ENCODE measurements at places on chromosomes 11 and 22.
A peak's percentile ranks its signal among the peaks of the same experiment; 100 is the strongest.

GRCh38 chr11:96391698-96392307 is 2.0 kb downstream of the JRKL start:
- no peak for DNase-seq
- H3K27ac ChIP-seq: no peak overlapping the region
- no peak overlapping the region for H3K4me3 ChIP-seq
- no peaks in the 10 kb centered on the region for H3K27me3 ChIP-seq

- no peak for DNase-seq
- no peaks in the 10 kb centered on the region for H3K36me3 ChIP-seq
- no peak overlapping the region for H3K27ac ChIP-seq
These were observed 6.2 kb downstream of the ZDHHC8 start for GRCh38 chr22:20137671-20138416.

- H3K4me1 ChIP-seq: no peaks in the 10 kb centered on the region
- DNase-seq: no peak
- no peak overlapping the region for H3K27ac ChIP-seq
- H3K27me3 ChIP-seq: no peaks in the 10 kb centered on the region
These were observed 9.1 kb upstream of the MN1 start for GRCh38 chr22:27810609-27811151.

GRCh38 chr11:133832991-133833897 is 12.1 kb downstream of the SPATA19 start:
- H3K27me3 ChIP-seq: peaks cover 14% of the 10 kb centered on the region
- H3K4me3 ChIP-seq: no peak overlapping the region
- H3K27ac ChIP-seq: no peak overlapping the region
- H3K36me3 ChIP-seq: no peaks in the 10 kb centered on the region
- no peak for DNase-seq
- H3K4me1 ChIP-seq: no peaks in the 10 kb centered on the region

DNA sequence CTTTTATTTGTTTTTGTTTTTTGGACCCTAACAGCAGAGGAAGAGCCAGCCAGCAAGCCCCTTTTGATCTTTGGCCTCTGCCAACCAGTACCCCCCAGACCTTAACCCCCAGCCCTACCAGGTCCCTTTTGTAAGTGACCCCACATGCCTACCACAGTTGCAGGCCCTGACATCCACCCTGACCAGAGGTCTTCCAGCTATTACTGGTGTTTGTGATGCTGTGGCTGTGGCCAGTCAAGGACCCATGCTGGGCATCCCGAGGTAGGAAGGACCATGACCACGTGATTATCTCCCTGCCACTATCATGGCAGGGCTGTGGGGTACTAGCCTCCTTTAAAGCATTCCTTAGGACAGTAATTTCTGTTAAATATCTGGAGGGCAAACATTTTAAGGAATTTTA is 9.0 kb downstream of the MED15 start:
- H3K36me3 ChIP-seq: peaks cover 70% of the 10 kb centered on the region
- peak overlapping the region; percentile 98 for H3K27ac ChIP-seq
- peaks cover 50% of the 10 kb centered on the region for H3K4me1 ChIP-seq
- no peak for DNase-seq
- no peaks in the 10 kb centered on the region for H3K27me3 ChIP-seq
- H3K4me3 ChIP-seq: no peak overlapping the region

DNA sequence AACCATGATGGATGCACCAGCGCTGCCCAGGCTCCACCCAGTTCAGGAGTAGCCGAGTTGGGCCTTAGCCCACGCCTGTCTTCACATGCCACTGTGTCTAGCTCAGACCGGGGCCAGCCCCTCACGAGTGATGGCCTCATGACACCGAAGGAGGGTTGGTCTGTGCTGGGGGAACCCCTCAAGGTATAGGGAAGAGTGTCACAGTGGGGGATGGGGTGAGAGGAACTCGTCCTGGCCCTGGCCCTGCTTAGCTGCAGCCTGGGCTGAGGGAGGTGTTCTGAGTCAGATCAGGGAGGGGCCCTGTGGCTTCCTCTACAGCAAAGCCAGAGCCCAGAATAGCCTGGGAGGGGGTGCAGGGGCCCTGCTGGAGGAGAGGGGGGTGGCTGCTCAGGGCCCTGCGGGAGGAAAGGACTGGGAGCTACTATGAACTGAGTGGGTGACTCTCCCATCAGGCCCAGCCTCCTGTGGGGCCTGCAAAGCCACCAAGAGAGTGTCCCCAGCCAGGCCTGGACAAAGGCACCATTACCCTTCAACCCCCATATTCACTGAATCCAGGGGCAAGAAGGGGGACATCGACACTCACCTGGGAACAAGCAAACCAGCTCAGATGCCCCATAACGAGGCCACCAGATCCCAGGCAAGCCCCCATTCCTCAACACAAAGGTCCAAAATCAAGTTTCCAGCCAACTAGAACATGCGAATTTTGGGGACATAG is 41.2 kb downstream of the IGLL5 start:
- no peaks in the 10 kb centered on the region for H3K27me3 ChIP-seq
- H3K4me1 ChIP-seq: peaks cover 3% of the 10 kb centered on the region
- no peak overlapping the region for H3K27ac ChIP-seq
- H3K4me3 ChIP-seq: no peak overlapping the region
- H3K36me3 ChIP-seq: no peaks in the 10 kb centered on the region
- DNase-seq: no peak

DNA sequence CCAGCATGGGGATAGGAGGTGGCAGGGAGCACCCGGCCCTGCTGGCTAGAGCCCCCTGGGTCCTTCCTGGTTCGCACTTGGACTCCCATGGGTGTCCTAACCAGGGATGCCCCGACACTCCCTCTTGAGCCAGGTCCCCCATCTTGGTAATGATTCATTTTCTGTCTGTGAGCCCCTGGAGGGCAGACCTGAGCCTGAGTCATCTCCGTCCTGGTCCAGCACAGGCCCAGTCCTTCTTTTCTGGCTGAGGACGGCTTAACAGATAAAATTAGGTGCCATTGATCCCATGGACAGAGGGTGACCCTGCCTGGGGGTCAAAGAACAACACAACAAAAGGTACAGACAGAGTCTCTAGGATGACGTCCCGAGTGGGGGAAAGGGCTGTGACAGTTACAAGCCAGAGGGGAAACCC is 3.5 kb downstream of the RHOD start:
- H3K36me3 ChIP-seq: peaks cover 18% of the 10 kb centered on the region
- no peak overlapping the region for H3K4me3 ChIP-seq
- H3K4me1 ChIP-seq: peaks cover 40% of the 10 kb centered on the region
- peak overlapping the region; percentile 95 for H3K27ac ChIP-seq

DNA sequence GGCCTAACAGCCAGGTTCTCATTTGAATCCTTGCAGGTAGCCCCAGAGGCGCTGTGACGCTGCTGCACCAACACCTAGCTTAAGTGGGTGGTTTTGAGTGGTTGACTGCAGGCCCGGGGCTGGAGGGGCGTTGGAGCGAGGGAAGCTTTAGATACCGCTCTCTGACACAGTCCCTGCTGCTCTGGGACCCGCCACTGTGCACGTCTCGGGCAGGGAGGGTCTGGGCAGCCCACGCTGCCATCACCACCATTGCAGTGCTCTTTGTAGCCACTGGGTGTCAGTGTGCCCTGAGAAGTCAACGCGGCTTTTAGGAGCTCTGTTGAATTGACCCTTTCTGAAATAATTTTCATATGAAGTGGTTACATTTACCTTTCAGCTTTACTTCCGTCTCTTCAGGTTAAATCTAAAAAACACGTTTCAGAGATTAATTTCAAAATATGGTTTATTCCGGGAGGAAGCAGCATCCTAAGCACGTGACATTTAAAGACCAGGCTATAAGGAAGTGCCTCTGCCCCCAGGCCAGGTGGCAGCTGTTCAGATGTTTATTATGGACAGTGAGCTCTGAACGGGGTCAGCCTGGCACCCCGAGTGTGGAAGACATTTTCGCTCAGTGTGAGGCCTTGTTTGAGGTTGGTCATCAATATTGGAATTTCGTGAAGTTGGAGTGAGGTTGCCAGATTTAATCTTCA is 30.9 kb upstream of the PARVB start:
- no peak overlapping the region for H3K4me3 ChIP-seq
- H3K27me3 ChIP-seq: no peaks in the 10 kb centered on the region
- H3K36me3 ChIP-seq: peaks cover 75% of the 10 kb centered on the region

DNA sequence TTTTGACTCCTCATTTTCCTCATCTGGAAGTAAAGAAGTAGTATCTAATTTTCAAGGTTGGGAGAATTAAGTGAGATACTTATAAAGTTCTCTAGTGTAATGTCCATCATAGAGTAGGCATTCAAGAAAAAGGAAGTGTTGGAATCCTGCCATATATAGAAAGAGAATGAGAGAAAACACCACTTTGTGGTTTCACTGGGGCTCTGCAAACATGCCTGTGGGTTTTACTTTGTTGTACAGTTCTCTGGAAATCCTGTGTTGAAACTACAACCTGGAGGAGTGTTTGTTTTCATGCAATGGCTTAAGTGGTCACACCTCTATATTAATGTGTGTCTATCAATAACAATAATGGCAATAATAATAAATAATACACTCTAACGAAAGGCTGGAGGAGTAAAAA is 741.7 kb downstream of the NELL1 start:
- no peak overlapping the region for H3K27ac ChIP-seq
- DNase-seq: no peak
- H3K4me3 ChIP-seq: no peak overlapping the region
- H3K27me3 ChIP-seq: no peaks in the 10 kb centered on the region

GRCh38 chr11:96472085-96472484 is 82.3 kb downstream of the JRKL start:
- no peaks in the 10 kb centered on the region for H3K4me1 ChIP-seq
- H3K27me3 ChIP-seq: no peaks in the 10 kb centered on the region
- no peak for DNase-seq
- H3K36me3 ChIP-seq: no peaks in the 10 kb centered on the region
- no peak overlapping the region for H3K27ac ChIP-seq
- no peak overlapping the region for H3K4me3 ChIP-seq

- no peak overlapping the region for H3K27ac ChIP-seq
- no peak for DNase-seq
- no peaks in the 10 kb centered on the region for H3K27me3 ChIP-seq
- no peaks in the 10 kb centered on the region for H3K36me3 ChIP-seq
- no peak overlapping the region for H3K4me3 ChIP-seq
These were observed 267.8 kb downstream of the TBC1D22A start for GRCh38 chr22:47030143-47030661.

DNA sequence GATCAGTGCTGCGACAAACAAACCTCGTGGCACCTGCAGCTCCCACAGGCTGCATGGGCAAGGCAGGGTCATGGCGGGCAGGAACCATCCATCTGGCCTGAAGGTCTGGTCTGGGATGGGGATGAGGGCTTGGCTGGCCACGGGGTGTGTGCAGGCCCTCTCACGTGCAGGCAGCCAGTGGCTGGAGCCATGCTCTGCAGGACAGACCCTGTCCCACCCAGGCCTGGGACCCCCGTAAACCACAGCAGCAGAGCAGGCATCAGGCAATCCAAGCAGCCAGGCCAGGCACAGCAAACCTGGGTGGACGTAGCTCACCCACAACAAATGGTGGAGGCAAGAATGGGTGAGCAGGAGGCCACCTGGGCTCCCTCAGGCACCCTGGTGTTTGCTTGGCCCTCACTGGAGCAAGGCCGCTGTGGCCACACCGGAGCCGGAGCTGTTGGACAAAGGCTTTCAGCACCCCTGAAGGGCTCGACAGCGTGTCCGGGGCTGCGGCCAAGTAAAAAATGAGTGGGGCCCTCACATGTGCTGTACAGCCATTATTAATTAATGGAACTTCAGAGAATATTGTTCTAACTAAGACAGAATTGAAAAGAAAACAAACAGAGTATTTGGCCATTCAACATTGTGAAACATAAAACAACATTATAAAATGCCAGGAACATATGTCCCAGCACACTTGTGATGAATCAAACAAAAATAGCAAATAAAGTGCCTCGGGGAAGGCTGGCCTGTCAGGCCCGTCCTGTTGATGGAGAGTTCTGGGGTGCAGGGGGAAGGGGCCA is 24.0 kb upstream of the GNB1L start:
- peak overlapping the region; percentile 98 for H3K27ac ChIP-seq
- H3K36me3 ChIP-seq: peaks cover 6% of the 10 kb centered on the region
- no peaks in the 10 kb centered on the region for H3K27me3 ChIP-seq
- H3K4me3 ChIP-seq: no peak overlapping the region

DNA sequence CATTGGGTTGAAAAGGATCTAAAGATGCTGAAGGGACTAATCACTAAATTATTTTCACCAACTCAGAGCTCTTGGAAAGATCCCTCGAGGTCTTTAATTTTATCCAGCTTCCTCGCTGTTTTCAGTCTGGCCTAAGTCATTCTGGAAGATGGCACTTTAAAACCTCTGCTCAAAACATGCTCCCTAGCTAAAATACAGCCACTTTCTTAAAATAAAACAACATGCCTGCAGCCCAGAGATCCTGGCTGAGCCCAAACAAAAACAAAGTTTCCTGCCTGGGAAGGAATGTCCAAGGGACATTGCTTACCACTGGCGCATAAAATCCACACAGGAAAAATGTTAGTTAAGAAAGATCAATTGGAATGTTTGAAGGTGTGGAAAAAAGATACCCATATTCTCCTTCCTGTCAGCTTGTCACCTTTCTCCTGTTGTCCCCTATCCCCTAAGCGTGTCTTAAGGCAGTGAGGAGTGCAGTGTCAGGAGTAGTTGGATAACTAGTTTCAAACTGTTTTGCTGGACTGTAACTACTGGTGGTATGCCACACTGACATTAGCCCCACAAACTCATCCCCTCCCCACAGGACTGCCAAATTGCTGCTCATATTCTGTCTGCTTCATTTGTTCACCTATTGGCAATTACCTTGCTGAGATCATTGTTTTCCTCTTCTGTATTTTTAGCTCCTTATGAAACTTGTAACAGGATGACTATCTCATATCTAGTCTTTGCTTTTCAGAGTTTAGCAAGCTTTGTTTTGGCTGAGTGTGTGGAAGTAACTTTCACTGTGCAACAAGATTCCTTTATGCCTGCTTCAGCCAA is 108.3 kb upstream of the SESN3 start:
- no peak overlapping the region for H3K27ac ChIP-seq
- H3K27me3 ChIP-seq: no peaks in the 10 kb centered on the region
- H3K4me1 ChIP-seq: peaks cover 17% of the 10 kb centered on the region
- no peak overlapping the region for H3K4me3 ChIP-seq

DNA sequence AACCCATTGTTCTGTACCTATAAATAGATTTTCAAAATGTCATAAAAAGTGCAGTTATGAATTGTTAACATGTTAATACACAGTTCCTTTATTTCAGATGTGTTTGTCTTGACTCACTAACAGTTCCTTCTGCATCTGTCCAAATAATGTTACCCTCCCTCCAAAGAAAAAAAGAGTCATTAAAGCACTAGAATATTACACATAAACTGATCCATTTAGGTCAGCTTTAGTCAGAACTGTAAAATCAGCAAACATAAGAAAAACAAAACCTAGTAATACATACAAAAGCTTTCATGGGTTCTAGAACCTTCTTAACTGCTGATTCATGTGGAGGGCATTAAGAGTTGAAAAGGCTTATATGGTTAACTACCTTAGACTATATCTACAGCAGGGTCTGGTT is 65.4 kb downstream of the SESN3 start:
- H3K27ac ChIP-seq: no peak overlapping the region
- DNase-seq: no peak
- no peak overlapping the region for H3K4me3 ChIP-seq
- H3K4me1 ChIP-seq: no peaks in the 10 kb centered on the region

GRCh38 chr11:18010977-18011586 is 1.8 kb downstream of the SERGEF start:
- no peak overlapping the region for H3K4me3 ChIP-seq
- no peaks in the 10 kb centered on the region for H3K4me1 ChIP-seq
- no peaks in the 10 kb centered on the region for H3K27me3 ChIP-seq
- H3K27ac ChIP-seq: no peak overlapping the region
- peaks cover 8% of the 10 kb centered on the region for H3K36me3 ChIP-seq

GRCh38 chr22:29071261-29072045 is 1.4 kb upstream of the KREMEN1 start:
- no peaks in the 10 kb centered on the region for H3K36me3 ChIP-seq
- peak overlapping the region; percentile 37 for H3K27ac ChIP-seq
- no peaks in the 10 kb centered on the region for H3K27me3 ChIP-seq
- H3K4me3 ChIP-seq: peak overlapping the region; percentile 22

- no peaks in the 10 kb centered on the region for H3K27me3 ChIP-seq
- H3K4me1 ChIP-seq: no peaks in the 10 kb centered on the region
- H3K36me3 ChIP-seq: no peaks in the 10 kb centered on the region
- DNase-seq: no peak
- no peak overlapping the region for H3K4me3 ChIP-seq
- H3K27ac ChIP-seq: no peak overlapping the region
These were observed 679.9 kb downstream of the KCNA4 start for GRCh38 chr11:29336727-29337575.
